ENCODE measurements at places on chromosomes 16 and 17.

- DNase-seq: no peak
These were observed 8.6 kb downstream of the DNAH17 start for GRCh38 chr17:78568494-78569115.

DNA sequence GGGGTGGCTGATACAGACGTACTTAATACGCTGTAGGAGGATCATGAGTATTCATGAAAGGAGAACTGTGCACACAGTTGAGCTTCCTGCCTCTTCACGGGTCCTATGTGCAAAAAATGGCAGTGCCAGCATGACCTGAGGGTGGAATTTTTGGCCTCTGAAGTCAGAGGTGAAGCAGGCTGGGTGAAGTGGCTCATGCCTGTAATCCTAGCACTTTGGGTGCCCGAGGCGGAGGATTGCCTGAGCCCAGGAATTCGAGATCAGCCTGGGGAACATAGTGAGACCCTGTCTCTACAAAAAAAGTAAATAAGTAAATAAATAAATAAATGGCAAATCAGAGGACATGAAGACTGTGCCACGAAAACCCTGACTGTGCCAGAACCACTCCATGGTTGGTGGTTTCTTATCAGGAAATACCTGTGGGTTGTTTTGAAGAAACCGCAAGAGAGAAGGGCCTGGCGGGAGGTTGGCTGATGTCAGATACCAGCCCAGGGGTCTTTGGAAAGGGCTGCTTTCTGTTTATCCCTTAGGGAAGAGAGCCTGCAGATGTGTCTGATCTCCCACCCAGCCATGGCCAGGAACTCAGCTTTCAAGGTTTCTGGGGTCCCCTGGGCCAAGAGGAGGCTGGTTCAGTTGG is 3.4 kb downstream of the ASPSCR1 start:
- no peak for DNase-seq

GRCh38 chr16:88433632-88434352 is 19.3 kb upstream of the ZFPM1 start:
- DNase-seq: no peak

DNA sequence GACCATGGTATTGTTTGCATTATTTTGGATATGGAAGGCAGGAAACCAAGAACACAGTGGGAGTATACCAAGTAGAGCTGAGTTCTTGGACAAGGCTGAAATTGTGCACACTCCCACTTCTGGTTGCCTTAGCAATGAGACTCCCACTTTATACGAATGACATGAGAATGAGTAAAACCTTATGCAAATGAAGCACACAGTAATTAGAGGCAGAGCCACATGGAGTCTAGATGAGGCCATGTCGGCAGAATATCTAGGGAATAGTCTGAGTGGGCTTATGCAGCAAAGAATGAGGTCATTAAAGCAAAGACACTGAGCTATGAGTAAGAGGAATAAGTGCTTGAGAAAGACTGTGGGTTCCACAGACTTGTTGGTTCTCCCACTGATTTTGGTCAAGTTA is 178.7 kb downstream of the GRIN2A start:
- DNase-seq: no peak

Measured in AG04449 (cell line).